ENCODE measurements at places on chromosomes 2 and 18.

DNA sequence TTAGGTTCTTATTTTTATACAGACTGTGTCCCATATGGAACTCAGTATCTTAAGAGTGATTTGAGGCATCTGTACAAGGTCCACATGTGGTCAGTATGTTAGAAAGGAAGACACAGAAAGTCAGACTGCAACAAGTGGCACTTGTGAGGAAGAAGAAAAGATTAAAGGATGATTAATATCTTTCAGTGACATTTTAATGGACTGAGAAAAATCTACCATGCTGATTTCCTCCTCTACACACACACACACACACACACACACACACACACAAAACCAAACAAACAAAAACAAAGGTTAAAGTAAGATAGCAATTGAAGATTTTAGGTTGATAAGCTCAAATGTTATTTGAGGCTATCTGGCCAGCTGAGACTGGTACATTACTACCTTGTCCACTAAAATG lies 94.5 kb upstream of the CHRNA1 start:
- DNase-seq: no peak

GRCh38 chr2:142992840-142993239 lies 115.4 kb downstream of the KYNU start:
- no peak for DNase-seq

DNA sequence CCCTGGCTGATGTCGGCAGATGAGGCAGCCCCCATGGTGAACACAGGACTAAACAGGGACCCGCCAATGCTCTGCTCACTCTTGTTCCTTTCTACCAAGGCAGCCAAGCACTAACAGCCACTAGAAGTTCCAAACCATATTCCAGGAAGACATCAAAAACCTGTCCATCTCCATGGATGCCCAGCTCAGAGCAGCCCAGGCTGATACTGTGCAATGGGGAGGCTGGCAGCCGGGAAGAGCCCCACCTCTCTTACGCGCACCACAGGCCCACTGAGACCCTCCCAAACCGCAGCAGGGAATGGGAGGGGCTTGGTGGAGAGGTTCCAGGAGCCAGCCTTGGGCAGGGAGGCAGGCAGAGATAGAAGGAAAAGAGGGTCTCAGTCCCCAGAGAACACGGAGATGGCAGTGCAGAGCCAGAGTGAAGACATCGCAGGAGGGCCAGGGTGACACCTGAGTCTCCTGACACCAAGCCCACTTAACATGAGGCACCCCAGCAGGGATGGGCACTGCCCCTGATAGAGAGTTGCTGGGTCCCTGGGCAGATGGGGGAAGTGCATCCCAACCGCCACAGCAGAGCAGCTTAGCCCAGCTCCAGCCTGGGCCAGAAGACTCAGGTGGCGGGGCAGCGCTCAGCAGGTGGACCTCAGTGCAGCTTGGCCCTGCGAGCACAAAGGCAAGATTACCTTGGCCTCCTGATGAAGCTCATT lies 3.4 kb downstream of the HS6ST1 start:
- peak; percentile 7 for DNase-seq

GRCh38 chr18:26215247-26215970 lies 10.8 kb upstream of the TAF4B start:
- no peak for DNase-seq

DNA sequence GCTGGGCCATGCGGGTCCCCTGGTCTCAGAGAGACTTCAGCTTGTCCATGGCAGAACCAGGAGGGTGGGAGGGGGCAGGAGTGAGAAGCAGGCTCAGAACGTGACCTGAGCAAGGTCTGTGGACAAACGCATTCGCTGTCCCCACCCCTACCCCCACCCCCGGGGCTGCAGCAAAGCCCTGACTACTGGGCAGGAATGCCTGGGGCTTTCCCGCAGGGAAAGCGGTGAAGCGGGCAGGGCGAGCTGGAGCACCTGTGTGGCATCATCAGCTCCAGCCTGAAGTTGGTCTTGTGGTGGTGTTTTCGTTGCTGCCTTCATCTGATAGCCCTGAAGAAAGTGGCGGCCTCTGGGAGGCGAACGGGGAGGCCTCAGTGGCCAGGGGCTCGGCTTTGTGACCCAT lies 26.1 kb upstream of the ALKAL2 start:
- DNase-seq: no peak

- no peak for DNase-seq
These were observed 100.2 kb downstream of the CYRIA start for GRCh38 chr2:16565481-16565880.

- DNase-seq: peak; percentile 80
These were observed 472 bp downstream of the SLC20A1 start for GRCh38 chr2:112646102-112646719.

DNA sequence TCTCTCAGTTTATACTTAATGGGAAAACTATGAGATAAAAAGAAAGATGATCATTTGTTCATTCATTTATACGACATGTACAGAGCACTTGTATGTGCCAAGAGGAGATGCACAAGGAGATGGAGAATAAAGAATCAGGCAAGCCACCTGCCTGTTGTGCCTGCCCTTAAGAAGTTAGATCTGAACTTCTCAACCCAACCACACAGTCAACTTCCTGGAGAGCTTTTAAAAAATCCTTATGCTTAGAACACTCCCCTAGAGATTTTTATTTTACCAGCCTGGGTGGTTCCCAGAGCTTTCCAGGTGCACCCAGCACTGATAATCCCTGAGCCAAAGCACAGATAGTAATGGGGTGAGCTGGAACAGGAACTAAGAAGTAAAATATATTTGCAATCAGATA lies 18.5 kb downstream of the AKAIN1 start:
- no peak for DNase-seq

- no peak for DNase-seq
These were observed 16.9 kb upstream of the KCNG3 start for GRCh38 chr2:42510608-42511243.

- no peak for DNase-seq
These were observed 82.2 kb downstream of the FAM124B start for GRCh38 chr2:224319750-224320149.

DNA sequence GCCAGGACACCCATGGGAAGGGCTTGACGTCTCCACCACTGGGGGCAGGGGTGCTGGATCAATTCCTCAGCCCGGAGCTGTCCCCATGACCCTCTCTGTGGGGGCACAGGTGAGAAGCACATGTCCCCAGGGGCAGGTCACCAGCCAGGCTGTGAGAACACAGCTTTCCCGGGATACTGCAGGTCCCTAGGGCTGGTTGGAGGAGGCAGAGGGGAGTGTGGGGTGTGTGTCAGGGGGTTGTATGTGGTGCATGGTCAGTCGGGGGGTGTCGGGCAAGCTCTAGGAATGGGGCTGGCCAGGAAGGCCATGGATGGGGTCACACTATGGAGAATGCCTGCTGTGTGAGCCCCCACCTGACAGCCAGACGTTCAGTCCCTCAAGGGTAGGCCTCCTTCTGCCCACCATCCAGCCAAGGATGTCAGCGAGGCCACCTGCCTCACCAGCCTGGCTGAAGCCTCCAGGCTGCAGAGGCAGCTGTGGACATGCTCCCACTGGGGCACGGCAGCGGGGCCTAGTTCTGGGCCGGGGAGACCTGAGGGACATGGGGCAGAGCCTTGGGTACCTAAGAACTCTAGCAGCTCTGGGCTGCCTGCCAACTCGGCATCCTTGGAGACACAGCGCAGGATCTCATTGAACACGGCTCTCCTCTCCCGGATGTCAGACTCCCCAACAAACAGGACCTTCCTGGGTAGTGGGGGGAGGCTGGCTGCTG lies 10.3 kb downstream of the HS1BP3 start:
- no peak for DNase-seq

- DNase-seq: no peak
These were observed 760.2 kb upstream of the SLC39A10 start for GRCh38 chr2:194896871-194897270.

- DNase-seq: no peak
These were observed 55.5 kb downstream of the RPIA start for GRCh38 chr2:88746929-88747490.

DNA sequence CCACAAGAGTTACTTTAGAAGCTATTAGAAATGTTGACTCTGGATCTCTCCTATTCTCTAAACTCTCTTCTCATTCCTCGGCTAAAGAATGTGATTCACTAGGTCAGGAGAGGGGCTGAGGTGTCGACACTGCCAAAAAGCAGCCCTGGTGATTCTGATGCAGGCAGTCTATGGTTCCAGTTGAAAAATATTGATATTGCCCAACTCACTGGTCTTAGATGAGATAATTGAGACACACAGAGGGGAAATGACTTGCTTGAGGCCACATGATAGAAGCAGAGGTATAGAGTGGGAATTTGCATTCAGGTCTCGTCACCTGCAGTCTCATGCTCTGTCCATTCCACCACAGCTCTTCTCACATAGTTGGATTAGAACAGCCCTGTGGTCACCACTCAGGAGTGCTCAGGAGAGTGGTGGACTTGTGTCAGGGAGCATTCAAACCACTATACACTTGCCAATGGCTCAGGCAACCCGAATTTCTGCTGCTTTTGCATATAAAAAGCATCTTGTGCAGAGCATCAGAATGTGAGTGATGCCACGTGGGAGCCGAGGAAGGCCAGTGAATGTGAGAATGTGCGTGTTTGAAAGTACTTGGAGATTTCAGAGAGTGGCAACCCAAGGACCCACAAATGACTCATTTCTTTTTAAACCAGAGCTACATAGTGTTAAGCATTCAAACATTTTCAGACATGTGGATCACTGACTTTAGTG lies 65.1 kb upstream of the CTLA4 start:
- no peak for DNase-seq

- no peak for DNase-seq
These were observed 71.5 kb downstream of the SFXN5 start for GRCh38 chr2:72999729-73000725.

DNA sequence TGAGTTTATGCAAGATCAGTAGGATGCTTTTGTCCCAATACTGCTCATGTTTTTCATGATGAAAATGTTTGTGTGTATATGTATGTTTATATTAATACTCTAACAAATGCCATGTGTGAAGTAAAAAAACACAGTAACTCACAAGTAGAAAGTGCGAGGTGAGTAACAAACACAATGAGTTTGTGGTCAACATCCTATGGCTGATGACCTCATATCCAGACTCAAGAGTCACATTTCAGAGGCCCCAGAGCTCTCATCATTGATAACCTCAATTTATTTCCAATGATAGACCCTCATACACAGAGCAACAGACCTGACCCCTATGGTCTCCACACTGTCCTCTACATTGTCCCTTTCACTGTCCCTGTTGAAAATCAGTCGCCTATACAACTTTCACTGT lies 34.5 kb downstream of the ZNF519 start:
- no peak for DNase-seq

DNA sequence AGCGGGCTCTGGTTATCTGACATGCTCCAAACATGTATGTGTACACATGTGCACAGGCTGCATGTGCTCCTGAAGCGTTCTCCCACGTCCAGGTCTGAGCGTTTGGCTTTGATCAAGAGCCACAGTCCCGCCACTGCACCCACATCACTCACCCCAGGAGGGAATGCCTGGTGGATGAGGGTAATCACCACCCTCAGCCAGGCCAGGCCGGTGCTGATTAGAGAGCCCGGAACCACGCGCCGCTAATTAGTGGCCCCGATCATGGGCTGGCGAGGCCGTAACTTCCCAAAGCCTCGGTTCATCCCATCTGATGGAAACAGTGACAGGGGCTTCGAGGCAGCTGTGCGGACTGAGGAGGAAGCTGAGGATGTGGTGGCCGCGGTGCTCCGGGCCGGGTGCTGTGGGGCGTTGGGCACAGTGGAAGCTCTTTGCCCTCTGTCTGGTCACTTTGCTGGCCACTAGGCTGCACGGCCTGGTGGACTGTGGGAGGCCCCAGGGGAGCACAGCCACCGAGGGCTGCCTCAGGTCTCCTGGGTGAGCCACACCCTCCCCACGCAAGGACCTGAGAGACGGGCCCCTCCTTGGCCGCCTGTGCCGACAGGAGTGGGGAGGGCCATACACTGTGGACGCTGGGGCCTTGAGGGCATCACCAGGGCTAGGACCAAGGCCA lies 219.4 kb downstream of the TWIST2 start:
- no peak for DNase-seq

GRCh38 chr2:15765686-15766302 lies 174.1 kb downstream of the DDX1 start:
- DNase-seq: no peak

GRCh38 chr18:79713341-79713740 lies 33.7 kb downstream of the CTDP1 start:
- no peak for DNase-seq

GRCh38 chr18:44033144-44033701 lies 647.5 kb upstream of the SETBP1 start:
- no peak for DNase-seq

DNA sequence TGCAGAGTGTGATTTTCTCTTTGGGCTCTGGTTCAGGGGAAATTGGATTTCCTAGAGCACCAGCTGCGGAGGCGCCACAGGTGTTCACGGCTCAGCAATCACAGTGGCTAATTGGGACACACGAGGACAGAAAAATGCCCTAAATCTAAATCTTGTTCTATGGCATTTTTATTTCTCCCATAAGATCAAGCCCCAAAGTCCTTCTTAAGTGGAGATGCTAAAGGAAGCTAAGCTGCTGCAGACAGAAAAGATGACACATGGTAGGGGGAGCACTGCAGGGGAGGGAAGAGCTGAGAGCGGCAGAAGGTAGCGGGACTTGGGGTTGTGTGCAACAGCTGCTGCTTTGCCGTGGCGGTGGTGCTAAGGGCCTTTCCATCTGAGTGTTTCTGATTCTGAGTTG lies 280.6 kb downstream of the MYT1L start:
- DNase-seq: no peak

DNA sequence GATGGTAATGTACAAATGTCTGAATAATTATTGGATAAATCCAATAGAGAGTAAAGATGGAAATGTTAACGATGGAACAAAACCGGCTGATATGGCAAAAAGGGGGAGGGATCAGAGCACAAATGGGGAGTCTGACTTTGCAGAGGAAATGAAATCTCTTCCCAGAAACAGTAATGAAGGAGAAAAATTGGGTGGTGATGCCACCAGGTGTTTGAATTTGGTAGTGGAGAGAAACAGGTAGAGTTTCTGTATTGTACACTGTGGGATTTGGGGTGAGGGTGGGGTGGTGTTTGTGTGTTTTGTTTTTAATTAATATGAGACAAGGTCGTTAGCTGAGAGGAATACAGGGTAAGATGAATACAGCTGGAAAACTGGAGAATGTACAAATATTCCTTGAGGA lies 20.4 kb upstream of the XDH start:
- DNase-seq: no peak

GRCh38 chr2:99803846-99804245 lies 314.0 kb upstream of the REV1 start:
- DNase-seq: no peak
